GM20000 (cell line): ENCODE measurements at places on chromosomes 16 and 17.

DNA sequence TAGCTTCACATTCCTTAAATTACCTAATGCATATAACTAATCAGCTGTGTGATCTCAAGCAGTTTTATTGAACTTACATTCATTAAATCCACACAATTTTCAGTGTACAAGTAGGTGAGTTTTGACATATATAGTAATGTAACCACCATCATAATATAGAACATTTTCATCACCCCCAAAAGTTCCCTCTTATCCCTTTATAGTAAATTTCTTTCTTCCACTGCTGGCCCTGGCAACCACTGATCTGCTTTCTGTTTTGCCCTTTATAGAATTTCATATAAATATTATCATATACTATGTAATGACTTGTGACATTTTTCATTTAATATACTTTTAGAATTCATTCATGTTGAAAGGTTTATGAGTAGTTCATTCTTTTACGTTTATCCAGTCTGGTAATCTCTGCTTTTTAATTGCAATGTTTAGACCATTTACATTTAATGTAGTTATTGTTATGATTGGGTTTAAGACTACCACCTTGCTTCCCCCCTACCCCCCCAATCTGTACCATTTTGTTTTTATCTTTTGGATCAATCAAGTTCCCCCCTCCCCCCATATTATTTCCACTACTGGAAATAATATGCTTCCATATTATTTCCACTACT is 125.3 kb upstream of the NACA2 start:
- no peak for DNase-seq

DNA sequence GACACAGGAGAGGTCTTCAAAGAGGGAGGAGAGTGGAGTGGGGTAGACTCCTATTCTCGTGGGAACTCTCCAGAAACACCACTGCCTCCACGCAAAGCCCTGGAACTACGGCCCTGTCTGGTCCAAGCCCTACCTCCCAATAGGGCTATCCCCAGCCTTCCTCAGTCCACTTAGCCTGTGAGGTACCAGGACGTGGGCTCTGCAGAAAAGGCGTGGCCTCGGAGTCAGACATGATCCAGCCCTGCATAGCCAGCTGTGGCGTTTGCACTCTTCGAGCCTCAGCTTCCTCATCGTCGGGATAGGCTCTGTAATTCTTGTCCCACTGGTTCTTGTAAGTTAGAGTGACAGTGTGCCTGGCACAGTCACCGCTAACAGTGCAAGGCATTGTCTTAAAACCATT is 13.8 kb downstream of the ENDOV start:
- DNase-seq, result no peak

DNA sequence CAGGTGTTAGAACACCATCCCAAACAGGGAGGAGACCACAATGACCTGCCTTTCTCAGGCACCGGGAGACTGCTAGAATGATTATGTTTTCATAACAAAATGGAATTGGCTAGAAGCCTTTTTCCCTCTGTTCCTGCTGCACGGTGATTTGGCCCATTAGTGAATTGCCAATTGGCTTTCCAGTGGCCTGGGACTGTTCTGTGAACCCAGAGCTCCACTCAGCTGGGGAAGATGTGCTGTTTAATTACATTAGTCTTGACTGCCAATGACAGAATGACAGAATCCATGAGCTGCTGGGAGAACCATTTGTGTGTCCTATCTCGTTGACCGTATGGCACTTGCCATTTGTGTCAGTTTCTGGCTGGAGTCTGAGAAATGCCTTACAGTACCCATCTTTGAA is 242.9 kb downstream of the CDH11 start:
- no peak for DNase-seq

DNA sequence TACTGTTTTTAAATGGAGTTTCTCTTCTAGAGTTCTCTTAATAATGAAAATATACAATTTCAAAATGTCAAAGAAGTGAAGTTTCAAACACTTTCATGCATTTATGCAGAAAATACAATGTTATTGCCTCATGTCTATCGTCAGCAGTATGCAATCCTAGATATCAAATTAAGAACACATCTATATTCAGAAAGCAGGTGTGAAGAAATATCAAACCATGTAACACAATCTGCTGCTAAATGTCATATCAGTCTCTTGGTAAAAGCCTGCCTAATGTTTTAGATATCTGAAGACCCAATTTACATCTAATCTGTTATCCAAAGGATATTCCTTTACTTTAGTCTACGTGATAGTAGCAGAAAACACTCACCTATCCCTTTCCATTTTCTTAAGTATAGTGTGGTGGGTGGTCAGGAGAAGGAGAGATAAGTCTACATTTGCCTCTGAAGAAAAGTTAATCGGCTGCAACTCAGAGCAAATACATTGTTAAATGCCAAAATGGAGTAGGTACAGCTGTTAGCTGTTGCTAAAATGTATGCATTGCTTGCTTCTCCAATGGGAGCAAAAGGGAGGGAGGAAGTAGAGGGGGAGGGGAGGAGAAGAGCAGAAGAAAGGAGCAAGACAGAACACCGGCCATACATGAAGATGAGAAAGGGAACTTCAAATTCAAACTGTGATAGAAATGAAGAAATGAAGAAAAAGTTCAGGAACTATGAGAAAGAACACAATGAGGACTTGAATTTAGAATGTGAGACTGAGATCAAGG is 64.9 kb downstream of the ITFG1 start:
- no peak for DNase-seq

GRCh38 chr16:47829850-47830600 is 325.8 kb downstream of the ABCC12 start:
- no peak for DNase-seq

GRCh38 chr16:11536104-11536866 is 50.4 kb downstream of the LITAF start:
- DNase-seq, result no peak

DNA sequence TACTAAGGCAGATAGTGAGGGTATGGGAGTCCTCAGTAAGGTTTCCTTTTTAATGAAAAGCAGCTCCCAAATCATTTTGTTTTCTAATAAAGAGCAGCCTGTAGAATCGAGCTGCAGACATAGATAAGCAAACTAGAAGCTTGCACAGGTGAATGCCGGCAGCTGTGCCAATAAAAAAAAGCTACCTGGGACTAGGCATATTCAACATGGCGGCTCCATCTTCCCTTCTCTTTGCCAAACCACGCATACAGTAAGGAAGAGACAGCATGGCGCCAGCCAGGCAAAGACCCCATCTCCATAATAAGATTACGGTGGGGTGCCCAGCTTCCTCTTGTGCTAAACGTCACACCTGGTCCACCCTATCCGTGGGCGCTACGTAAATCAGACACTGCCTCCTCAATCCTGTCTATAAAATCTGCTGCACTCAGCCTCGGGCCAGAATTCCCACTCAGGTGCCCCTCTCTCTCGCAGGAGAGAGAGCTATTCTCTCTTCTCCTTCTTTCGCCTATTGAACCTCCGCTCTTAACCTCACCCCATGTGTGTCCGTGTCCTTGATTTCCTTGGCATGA is 92.7 kb upstream of the FA2H start:
- DNase-seq, result no peak

DNA sequence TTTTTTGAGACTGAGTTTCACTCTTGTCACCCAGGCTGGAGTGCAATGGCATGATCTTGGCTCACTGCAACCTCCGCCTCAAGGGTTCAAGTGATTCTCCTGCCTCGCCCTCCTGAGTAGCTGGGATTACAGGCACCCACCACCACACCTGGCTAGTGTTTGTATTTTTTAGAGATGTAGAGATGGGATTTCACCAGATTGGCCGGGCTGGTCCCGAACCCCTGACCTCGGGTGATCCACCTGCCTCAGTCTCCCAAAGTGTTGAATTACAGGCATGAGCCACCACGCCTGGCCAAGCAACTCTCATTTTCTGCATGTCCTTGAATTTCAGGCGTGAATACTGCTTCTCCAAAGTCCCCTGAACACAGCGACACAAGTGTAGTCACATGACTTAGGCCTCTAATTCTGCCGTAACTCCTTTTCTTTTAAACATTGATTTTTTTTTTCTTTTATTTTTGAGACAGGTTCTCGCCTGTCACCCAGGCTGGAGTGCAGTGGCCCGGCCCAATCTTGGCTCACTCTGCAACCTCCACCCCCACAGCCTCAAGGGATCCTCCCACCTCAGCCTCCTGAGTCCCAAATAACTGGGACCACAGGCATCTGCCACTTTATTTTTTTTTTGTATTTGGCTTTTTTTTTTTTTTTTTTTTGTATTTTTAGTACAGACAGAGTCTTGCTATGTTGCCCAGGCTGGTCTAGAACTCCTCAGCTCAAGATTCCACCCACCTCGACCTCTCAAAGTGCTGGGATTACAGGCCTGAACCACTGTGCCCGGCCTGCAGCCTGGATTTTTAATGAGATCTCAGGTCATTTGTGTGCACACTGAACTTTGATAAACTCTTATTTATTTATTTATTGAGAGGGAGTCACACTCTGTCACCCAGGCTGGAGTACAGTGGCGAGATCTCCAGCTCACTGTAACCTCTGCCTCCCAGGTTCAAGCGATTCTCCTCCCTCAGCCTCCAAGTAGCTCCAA is 124.6 kb downstream of the KCNJ18 start:
- no peak for DNase-seq

DNA sequence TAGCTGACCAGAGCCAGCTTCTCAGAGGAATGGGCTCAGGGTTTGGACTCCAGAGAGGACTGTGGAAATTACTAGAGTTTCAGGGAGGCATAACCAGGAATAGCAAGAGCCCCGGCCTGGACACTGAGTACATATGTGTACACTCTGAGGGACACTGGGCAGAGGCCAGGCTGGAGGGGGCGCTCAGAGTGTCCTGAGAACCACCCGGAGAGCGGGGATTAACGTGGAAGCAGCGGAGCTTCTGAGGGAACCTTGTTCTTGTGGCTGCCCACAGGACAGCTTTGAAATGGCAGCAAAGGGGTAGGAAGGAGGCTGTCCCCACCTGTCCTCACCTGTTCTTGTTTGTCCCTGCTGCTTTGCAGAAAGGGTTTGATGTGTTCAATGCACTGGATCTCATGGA is 27.8 kb downstream of the PLCD3 start:
- DNase-seq, result no peak

- no peak for DNase-seq
Measured at GRCh38 chr16:57324749-57325148, 33.8 kb upstream of the CCL22 start.

GRCh38 chr17:41683441-41684007 is 5.2 kb upstream of the EIF1 start:
- no peak for DNase-seq

GRCh38 chr17:44901411-44901921 is 2.2 kb upstream of the EFTUD2 start:
- DNase-seq, result no peak

- DNase-seq, result no peak
Measured at GRCh38 chr16:52569701-52570100, 22.8 kb upstream of the TOX3 start.
